Astrocyte (in vitro differentiated cells and primary cell): ENCODE measurements at places on chromosomes 2 and 18. TPM values are rescaled to one million over a fixed set of nuclear protein-coding genes. Genes with fewer than 3 reads are reported as not detected.
A peak's percentile ranks its signal among the peaks of the same experiment; 100 is the strongest.

Gene RAB27B
- 0.91 and 1.1 TPM in 2 replicates for total RNA-seq

DNA sequence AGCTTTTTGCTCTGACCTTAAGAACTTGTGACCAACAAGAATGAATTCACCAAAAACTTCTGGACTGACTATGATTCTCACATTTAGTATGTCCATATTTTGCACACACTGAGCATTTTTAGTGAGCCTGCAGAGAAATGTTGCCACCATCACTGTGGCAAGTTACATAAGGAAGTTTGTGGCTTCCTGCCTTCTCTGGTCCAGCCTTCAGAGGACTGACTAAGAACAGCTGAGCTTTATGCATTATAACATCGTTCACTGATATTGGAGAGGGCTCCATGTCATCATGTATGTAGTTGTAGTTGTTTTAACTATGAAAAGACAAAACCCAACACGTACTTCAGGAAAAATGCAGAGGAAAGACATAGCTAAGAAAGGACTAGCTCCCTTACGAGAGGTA, 218.0 kb upstream of the CRIM1 start:
- DNase-seq, result no peak

Gene SCN1A
- not detected in 2 replicates for total RNA-seq

DNA sequence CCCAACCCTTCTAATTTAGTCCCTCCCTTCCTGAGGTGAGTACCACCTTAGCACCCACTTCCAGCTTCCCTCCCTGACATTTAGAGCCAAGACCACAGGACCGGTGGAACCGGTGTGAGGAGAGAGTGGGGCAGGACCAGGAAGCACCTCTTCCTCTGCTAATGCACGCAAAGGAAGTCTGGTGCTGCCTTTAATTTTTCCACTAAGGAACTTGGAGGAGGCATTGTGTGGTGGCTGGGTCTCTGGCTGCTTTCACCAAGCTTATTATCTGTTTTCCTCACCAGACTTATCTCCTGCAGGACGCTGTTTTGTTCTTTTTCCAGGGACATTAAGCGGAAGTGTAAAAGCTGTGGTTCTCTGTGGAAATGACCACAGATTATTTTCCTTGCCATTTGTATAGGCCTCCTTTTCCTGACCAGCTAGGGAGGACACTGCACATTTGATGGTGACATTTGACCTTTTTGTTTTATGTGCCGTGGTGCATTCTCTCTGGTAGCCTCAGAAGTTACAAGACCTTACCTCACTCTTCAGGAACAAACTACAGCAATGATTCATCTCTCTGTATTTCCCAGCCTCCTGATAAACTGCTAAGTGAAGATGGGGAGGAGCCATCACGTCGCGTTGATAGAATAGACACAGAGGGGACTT, 39.8 kb upstream of the SPTBN1 start:
- DNase-seq, result no peak

DNA sequence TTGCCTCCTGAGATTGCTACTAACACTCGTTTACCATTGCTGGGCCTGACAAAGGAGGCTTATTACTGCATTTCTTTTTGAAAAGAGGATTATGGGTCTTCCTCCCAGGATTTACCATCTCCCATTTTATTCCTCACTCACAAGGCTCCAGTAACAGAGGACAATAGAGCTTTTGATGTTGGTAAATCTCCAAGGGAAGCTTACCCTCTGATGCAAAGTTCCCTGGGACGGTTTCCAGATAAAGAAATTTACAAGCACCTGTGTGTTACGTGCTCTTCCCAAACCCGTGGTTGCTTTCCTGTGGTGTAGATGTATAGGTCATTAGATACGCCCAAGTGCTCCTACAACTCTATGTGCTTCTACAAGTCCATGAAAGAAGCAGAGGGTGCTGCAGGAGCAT, 17.1 kb downstream of the VSNL1 start:
- DNase-seq, result no peak

Gene NEU2
- not detected in 2 replicates for total RNA-seq

GRCh38 chr2:16019060-16019480, 78.7 kb downstream of the MYCN start:
- no peak for DNase-seq

GRCh38 chr2:28745876-28746275, 5.8 kb upstream of the PPP1CB start:
- DNase-seq, result no peak

Gene NT5DC4
- total RNA-seq, result not detected in 2 replicates

DNA sequence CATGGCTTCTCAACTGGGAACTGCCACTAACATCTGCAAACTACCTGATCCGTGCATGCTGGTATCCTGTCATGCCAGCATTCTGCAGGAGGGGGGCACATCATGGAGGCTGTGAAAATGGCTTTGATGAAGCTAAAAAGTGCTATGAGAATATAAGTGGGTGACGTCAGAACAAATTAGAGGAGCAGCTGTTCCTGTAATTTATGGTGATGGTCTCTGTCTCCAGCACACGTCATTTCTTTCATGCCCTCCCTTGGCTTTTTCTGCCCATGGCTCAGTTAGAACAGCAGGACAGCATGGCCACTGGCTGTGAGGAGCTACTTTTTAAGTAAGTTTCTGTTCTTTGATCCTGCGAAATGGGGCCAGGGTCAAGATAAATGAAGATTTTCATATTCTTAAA, 466.3 kb downstream of the THSD7B start:
- no peak for DNase-seq

- DNase-seq, result no peak
Measured at GRCh38 chr2:127080226-127080937, 26.6 kb downstream of the BIN1 start.

- no peak for DNase-seq
Measured at GRCh38 chr2:121242175-121242875, 42.7 kb downstream of the TFCP2L1 start.

Gene PHLPP1
- 11.2 and 13.3 TPM in 2 replicates for total RNA-seq

Gene TRABD2A
- total RNA-seq, result 2.6 and 3.2 TPM in 2 replicates

DNA sequence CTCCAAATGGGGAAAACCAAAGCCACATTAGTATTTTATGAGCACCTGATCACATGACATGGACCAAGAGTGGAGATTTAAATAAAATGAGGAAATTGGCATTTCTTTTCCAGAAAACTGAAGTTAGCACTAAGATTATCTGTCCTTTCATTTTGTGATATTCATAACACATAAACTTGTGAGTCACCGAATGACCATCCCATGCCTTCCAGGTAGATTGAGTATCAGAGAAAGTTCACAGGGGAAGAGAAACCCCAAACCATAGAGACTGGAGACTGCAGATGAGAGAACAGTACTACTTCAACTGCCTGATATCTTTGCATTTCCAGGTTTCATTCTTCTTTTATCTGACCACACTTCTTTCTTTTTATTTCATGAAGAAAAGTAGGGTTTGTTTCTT, 176.3 kb upstream of the LRP1B start:
- no peak for DNase-seq

Gene PROKR1
- total RNA-seq, result 0.05 TPM in 1 of 2 replicates, not detected in the other

Gene ASPRV1
- 0.23 and 0.26 TPM in 2 replicates for total RNA-seq

GRCh38 chr2:96024336-96025193, 10.2 kb downstream of the GPAT2 start:
- no peak for DNase-seq

GRCh38 chr2:152560166-152560565, 157.1 kb downstream of the PRPF40A start:
- peak; percentile 77 for DNase-seq

Gene ANKRD36C
- 23.3 and 24.7 TPM in 2 replicates for total RNA-seq

GRCh38 chr2:31125918-31126695, 12.1 kb downstream of the GALNT14 start:
- no peak for DNase-seq

DNA sequence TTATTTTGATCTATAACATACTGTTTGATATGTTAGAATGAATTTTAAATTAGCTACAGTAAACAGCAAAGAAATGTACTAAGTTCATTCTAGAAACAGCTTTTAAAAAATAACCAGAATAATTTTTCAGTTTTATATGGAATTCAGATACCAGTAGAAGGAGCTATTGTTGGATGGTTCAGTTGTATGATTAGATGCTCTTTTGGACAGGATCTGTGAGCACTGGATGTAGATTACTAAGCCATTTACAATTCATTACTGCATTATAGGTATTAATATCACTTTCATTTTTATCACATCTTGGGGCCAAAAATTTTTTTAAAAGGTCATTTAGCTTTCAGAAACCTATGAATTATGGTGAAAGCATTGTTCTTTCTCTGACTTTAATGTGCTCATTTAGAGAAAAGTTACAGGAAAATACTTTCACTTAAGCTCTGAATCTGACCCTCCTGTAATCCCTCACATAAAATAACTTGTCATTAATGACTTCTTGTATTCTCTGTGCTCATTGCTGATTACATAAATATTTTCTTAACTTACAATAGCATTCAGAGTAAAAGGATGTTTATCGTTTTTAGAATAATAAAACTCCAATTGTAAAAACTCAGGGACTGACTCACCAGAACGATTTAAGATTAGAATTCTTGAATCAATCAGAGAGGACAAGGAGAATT, 750.2 kb downstream of the SLC4A3 start:
- no peak for DNase-seq

Gene CSRNP3
- total RNA-seq, result 5.9 and 6.5 TPM in 2 replicates

DNA sequence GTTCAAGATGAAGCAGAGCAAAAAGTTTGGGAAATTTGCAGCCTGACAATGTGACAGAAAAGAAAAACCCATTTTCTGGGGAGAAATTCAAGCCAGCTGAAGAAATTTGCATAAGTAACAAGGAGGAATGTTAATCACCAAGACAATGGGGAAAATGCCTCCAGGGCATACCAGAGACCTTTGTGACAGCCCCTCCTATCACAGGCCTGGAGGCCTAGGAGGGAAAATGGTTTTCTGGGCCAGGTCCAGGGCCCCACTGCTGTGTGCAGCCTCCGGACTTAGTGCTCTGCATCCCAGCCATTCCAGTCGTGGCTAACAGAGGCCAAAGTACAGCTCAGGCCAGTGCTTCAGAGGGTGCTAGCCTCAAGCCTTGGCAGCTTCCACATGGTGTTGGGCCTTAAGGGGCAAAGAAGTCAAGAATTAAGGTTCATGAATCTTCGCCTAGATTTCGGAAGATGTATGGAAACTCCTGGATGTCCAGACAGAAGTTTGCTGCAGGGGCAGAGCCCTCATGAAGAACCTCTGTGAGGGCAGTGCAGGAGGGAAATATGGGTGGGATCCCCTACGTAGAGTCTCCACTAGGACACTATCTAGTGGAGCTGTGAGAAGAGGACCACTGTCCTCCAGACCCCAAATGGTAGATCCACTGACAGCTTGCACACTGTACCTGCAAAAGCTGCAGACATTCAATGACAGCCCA, 314.1 kb upstream of the TRIB2 start:
- DNase-seq, result no peak

- DNase-seq, result no peak
Measured at GRCh38 chr2:46012618-46013240, 284.5 kb upstream of the EPAS1 start.

Gene GDF7
- 0.91 and 1.9 TPM in 2 replicates for total RNA-seq

DNA sequence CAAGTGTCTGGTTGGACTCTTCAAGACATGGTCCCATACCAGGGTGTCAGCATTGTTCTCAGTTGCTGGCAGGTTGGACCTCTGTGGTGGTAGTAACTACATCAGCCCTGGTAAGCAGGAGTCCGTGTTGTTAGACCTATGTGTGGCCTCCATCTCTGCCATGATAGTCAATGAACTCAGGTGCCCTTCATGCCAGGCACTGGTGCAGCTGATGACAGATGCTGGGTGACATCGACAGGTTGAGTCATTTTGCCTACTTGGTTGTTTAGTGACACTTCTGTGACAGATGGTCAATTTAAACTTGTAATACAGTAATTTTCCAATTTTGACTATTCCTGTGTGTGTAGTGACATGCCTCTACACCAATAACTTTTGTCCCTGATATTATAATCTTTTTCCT, 189.7 kb downstream of the SP3 start:
- no peak for DNase-seq

Gene ANKRD29
- total RNA-seq, result 0.70 and 0.75 TPM in 2 replicates

- DNase-seq, result no peak
Measured at GRCh38 chr18:11987527-11987926, 6.2 kb downstream of the IMPA2 start.

DNA sequence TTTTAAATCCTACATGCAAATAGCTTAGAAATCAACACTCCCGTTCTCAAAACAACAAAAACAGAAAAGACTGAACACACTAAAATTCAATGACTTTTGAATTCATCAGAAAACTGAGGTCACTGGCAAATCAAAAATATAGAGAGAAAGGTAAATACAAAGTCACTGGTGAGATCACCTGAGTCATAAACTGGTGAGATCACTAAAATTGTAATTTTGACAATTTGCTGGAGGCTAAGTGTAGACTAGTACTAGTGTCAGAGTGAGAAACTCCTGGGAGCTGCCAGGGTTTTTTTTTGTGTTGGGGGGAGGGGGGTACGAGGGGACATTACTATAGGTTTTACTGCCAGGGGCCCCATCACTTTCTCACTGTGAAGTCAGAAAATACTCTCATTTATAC, 1876.0 kb upstream of the CELF4 start:
- no peak for DNase-seq

DNA sequence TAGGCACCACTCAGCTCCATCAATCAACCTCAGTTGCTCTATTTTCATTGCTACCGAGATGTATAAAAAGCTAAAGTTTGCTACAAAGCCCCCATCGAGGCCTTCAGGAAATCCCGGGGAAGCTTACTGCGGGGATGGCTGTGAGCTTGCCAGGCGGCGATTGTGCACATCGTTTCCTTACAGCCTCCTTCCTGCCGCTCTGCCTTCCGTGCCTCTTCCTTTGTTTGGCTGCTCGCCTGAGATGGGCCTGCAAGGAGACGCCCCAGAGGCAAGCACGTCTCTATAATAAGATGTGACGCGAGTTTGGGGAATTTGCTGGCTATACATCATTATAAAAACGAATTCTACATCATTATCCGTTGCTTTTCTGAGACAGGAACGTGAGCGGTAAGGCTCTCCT, 41.6 kb downstream of the DHRS9 start:
- DNase-seq, result no peak

DNA sequence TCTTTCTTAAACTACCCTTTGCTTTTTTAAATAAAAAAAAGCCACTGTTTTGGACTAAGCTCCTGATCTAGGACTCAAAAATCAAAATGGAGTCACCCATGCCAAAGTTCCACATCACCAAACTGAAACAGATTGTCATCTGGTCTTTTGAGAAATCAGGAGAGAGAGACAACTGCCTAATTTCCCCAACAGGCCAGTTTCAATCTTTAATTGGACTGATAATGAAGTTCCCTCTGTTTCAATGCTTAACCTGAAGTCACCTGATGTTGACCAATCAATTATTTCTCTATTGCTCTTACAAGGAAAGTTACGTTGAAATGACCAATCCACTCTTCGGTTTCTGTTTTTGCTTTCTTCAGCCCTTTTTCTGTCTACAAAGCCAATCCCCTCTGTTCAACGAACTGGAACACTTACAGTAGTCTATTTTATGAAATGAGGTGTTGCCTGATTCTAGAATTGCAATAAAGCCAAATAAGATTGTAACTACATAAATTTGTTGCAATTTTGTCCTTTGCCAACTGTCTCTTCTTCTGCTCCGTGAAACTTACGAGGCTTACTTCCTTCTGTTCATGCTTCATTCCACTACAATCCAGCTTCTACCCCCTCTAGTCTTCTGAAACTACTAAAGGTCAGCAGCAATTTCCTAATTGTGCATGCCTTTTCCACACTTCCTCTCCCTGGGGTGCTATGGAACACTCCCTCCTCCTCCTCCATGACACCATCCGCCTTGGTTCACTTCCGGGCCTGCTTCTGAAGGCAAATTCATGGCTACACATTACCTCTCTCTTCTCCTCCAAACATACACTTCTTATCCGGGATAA, 95.2 kb upstream of the CD302 start:
- no peak for DNase-seq

Gene ZNF521
- total RNA-seq, result 43.0 and 48.0 TPM in 2 replicates

GRCh38 chr2:210503001-210503623, 26.6 kb upstream of the LANCL1 start:
- peak; percentile 18 for DNase-seq
